Vein endothelial cell (primary cell): ENCODE measurements at places on chromosomes 7 and 10. TPM values are rescaled to one million over a fixed set of nuclear protein-coding genes. Genes with fewer than 3 reads are reported as not detected.

Gene GRM3
- total RNA-seq, result not detected in 2 replicates

Gene FZD1
- total RNA-seq, result 7.2 and 7.8 TPM in 2 replicates

Gene AS3MT
- total RNA-seq, result 0.10 and 0.98 TPM in 2 replicates

Gene ADK
- total RNA-seq, result 42.5 and 58.7 TPM in 2 replicates

Gene PLXNA4
- 33.2 and 50.6 TPM in 2 replicates for total RNA-seq

Gene SPDYE8
- total RNA-seq, result not detected in 2 replicates

Gene SLC18A3
- not detected in 2 replicates for total RNA-seq

Gene HHEX
- total RNA-seq, result 65.0 and 71.9 TPM in 2 replicates

Gene MGAM2
- not detected in 2 replicates for total RNA-seq

Gene ABCB4
- not detected in 2 replicates for total RNA-seq

Gene PGAM1
- 491 and 495 TPM in 2 replicates for total RNA-seq

Gene TEX47
- not detected in 2 replicates for total RNA-seq

Gene PI4K2A
- 16.2 and 17.3 TPM in 2 replicates for total RNA-seq

Gene KIAA1217
- 4.9 and 10.9 TPM in 2 replicates for total RNA-seq

Gene SLC25A28
- 10.8 and 13.4 TPM in 2 replicates for total RNA-seq

Gene FAS
- 8.8 and 18.7 TPM in 2 replicates for total RNA-seq

Gene SERPINE1
- 2,259 and 4,238 TPM in 2 replicates for total RNA-seq

Gene AIMP2
- total RNA-seq, result 64.0 and 75.8 TPM in 2 replicates

Gene RNLS
- total RNA-seq, result 2.6 and 5.5 TPM in 2 replicates

Gene WEE2
- total RNA-seq, result not detected in 2 replicates

Gene ZCWPW1
- total RNA-seq, result 0.29 and 0.98 TPM in 2 replicates

Gene SPDYE11
- total RNA-seq, result not detected in 2 replicates

Gene STEAP2
- total RNA-seq, result 2.3 and 8.8 TPM in 2 replicates

Gene ANKRD1
- total RNA-seq, result 528 and 752 TPM in 2 replicates

Gene FAM25A
- total RNA-seq, result not detected in 2 replicates

Gene TLX1
- not detected in 2 replicates for total RNA-seq

Gene SLC13A1
- not detected in 2 replicates for total RNA-seq

Gene VAX1
- not detected in 2 replicates for total RNA-seq

Gene ABLIM1
- total RNA-seq, result 198 and 282 TPM in 2 replicates

Gene SPOCK2
- 0.96 and 0.98 TPM in 2 replicates for total RNA-seq

Gene ZNF736
- total RNA-seq, result 6.9 and 10.4 TPM in 2 replicates

Gene GPR22
- under 0.01 TPM in 1 of 2 replicates, not detected in the other for total RNA-seq

Gene FMC1
- 5.6 and 6.5 TPM in 2 replicates for total RNA-seq

Gene ANLN
- total RNA-seq, result 56.8 and 111 TPM in 2 replicates

Gene ANKIB1
- total RNA-seq, result 35.9 and 49.3 TPM in 2 replicates

Gene MSS51
- 1.6 TPM in 2 replicates for total RNA-seq

Gene HYCC1
- 26.8 and 53.2 TPM in 2 replicates for total RNA-seq

Gene FOXL3
- total RNA-seq, result not detected in 2 replicates

Gene MUC3A
- total RNA-seq, result under 0.01 TPM in 1 of 2 replicates, not detected in the other

Gene C10orf71
- not detected in 2 replicates for total RNA-seq

Gene SHH
- under 0.01 and 0.33 TPM in 2 replicates for total RNA-seq

Gene SLC26A3
- total RNA-seq, result not detected in 2 replicates

Gene GCK
- 0.19 and 0.65 TPM in 2 replicates for total RNA-seq

Gene KLF14
- total RNA-seq, result not detected in 2 replicates

Gene PILRA
- 0.38 and 0.65 TPM in 2 replicates for total RNA-seq

Gene LRRC27
- total RNA-seq, result 7.4 and 11.1 TPM in 2 replicates

Gene IGF2BP3
- total RNA-seq, result 111 and 128 TPM in 2 replicates

Gene ICA1
- 50.3 and 52.3 TPM in 2 replicates for total RNA-seq

Gene SHTN1
- total RNA-seq, result 7.1 and 8.5 TPM in 2 replicates

Gene COL26A1
- not detected in 2 replicates for total RNA-seq

Gene DYNC1I1
- 1.6 and 3.3 TPM in 2 replicates for total RNA-seq

Gene DNAJC12
- total RNA-seq, result 4.9 and 17.3 TPM in 2 replicates

Gene BICC1
- total RNA-seq, result 0.48 and 0.98 TPM in 2 replicates

Gene TAS2R5
- total RNA-seq, result 0.65 and 1.5 TPM in 2 replicates

Gene MYPN
- under 0.01 and 0.29 TPM in 2 replicates for total RNA-seq

Gene UPK3BL2
- 2.5 and 2.9 TPM in 2 replicates for total RNA-seq

Gene ECHS1
- total RNA-seq, result 79.3 and 83.0 TPM in 2 replicates

Gene GIMAP5
- total RNA-seq, result 63.7 and 101 TPM in 2 replicates

Gene PTPN20
- total RNA-seq, result 0.19 and 0.33 TPM in 2 replicates

Gene ECHDC3
- 1.3 and 11.9 TPM in 2 replicates for total RNA-seq
